ENCODE measurements at places on chromosomes 3 and 15.

DNA sequence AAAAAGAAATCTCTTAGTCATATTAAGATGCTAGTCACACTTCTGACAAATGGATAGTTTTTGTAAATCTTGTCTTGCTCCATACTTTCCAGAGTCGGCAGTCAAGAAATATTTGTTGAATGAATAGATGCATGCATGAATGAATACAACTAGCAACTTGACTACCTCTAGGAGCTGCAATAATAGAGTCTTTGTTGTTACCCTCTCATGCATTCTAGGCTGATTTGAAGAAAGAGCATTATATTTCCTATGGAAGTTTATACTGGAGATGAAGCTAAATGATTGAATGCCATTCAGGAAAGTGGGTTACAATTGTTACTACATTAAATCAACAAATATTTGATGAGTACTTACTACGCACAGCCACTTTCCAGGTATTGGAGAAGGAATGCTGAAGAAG is 18.1 kb upstream of the TRAT1 start:
- DNase-seq = no peak

DNA sequence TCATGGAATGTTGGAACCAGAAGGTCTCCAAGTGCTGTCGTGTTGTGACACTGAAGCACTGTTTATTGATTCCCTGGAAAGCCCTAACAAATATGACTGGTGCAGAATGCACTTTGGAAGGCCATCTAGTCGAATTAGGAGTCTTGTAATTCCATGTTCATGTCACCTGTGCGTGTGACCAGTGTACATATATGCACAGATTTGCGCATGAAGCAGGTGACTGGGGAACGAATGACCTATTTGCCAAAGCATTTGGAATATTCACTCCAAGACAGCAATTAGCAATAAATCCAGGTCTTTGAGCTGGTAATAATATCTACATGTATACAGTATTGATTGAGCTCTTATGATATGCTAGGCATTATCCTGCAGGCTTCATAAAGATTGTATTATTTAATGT is 177.5 kb upstream of the PFN2 start:
- no peak for DNase-seq

DNA sequence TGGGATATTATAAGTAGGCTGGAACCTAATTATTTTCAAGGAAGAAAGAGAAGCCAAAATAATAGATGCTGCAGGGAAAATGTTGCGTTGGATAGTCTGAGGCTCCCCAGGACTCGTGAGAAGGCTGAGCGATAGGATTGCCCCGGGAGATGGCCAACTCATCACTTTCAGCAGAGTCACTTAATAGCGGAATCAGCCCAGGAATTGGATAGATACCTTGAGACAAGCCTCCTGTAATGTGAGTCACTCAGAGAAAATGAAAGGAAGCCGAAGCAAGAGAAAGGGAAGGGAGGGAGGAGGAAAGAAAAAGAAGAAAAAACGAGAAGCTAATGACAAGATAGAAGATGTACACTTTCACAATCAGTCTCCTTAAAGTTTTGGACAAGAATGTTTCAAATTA is 94.3 kb downstream of the SQOR start:
- no peak for DNase-seq

GRCh38 chr15:20353966-20354883 is 187.4 kb downstream of the GOLGA6L6 start:
- no peak for DNase-seq

- no peak for DNase-seq
These were observed 6.5 kb downstream of the PDCD10 start for GRCh38 chr3:167728176-167728575.

All from NCI-H524 treated with DMSO at 0.1 percent for 48 hours (cell line).